NCI-H524 (cell line): ENCODE measurements at places on chromosomes 16 and 17.

- peak; percentile 34 for DNase-seq
These were observed 871.0 kb downstream of the CDH11 start for GRCh38 chr16:64250866-64251265.

- no peak for DNase-seq
These were observed 6.4 kb downstream of the SIAH1 start for GRCh38 chr16:48378836-48379235.

GRCh38 chr16:3020604-3021448, 658 bp downstream of the TNFRSF12A start:
- DNase-seq, result peak; percentile 70

DNA sequence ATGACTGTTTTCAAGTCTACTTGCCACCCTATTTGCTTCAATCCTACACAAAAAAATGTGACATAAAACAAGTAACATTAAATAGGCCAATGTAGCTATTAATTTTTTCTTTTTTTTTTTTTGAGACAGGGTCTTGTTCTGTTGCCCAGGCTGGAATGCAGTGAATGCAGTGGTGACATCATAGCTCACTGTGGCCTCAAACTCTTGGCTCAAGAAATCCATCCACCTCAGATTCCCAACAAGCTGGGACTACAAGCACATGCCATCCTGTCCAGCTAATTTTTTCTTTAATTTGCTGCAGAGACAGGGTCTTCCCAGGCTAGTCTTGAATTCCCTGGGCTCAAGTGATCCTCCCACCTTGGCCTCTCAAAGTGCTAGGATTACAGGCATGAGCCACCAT, 29.4 kb downstream of the ANKFY1 start:
- DNase-seq, result no peak

DNA sequence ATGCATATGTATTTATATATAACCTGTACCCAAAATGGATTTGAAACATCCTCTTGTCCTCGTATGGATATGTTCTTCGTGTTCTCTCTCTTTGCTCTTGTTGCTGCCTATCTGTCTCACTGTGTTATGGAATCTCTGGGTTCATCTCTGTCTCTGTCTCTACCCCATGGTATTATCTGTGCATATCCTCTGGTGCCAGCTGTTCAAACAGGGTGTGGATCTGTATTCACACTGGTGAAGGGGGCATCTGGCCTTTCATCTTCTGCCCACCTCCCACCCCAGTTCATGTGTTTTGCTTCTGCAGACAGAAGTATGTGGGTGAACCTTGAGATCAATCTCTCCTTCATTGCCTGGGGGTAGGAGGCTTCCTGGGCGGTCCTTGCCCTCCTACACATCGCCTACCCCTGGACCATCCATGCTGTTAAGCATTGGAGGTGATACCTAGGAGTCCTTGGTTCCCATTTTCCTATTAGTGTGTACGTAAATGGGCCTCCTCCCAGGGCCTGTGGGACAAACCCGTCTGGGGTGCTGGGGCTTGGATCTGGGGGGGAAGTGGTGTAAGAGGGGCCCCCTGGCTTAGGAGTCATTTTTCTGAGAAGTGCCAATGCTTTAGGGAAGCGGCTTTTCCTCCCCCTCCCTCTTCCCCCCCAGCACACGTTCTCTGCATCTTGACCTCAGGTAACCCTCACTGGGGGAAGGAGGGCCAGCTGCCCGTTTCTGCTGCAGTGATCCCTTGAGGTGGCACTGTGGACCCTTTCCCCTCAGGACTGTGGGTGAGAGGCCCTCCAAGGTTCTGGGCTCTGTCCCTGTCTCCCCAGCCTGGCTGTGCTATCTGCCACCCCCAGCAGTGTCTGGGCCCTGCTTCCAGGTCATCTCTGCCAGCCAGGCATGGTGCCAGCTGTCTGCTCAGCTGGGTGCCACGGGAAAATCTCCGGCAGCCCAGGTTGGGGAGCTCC, 21.1 kb downstream of the RARA start:
- DNase-seq, result peak; percentile 61

DNA sequence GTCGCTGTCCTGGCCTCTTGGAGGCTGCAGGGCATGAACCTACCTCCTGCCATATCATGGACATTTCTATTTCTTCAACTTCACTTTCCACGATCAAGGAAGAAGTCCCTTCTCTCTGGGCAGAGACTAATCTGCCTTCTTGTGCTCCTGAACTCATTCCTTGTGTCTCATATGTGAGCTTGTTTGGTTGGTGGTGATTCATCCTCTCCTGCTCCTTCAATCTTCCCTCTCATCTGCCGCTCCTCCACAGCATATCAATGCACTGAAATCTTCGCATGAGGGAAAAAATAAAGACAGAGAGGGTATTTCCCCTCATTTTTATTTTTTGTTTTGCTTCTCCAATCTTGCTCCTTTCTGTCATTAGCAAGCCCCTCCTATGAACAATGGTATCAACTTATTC, 571.7 kb upstream of the GOT2 start:
- no peak for DNase-seq

GRCh38 chr17:4304417-4305027, 40.7 kb upstream of the ANKFY1 start:
- DNase-seq, result peak; percentile 35

DNA sequence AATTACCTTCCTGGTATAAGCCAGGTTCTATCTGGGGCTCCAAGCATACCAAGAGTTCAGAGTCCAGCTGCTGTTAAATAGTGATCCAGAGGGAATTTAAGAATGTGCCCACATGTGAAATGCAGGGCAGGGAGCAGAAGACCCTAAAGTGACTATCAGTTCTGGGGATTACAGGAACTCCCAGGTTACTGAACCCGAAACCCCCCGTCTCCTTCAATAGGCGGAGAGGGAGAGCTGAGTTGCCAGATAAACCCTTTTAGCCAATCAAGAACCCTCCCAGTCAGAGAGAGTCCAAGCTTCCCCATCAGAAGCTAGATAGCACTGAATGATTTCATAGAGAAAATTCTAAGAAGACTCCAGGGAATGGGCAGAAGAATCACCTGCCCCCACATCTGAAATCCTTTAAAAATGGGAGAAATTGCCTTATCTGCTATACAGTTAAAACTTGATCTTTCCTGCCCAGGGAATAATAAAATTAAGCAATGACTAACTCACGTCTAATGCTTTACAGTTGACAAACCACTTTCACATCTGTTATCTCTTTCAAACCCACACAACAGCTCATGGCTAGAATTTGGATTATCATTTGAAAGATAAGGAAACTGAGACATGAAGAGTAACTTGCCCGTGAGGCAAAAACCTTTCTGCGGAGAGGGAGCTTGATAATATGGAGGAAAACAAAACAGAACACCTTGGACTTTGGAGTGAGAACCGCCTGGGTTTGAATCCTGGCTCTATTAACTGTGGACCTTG, 10.2 kb downstream of the NOG start:
- DNase-seq, result no peak

- DNase-seq, result no peak
These were observed 230.6 kb upstream of the IRX3 start for GRCh38 chr16:54517181-54517580.

- DNase-seq, result no peak
These were observed 8.0 kb downstream of the GRIN2C start for GRCh38 chr17:74851612-74852236.

DNA sequence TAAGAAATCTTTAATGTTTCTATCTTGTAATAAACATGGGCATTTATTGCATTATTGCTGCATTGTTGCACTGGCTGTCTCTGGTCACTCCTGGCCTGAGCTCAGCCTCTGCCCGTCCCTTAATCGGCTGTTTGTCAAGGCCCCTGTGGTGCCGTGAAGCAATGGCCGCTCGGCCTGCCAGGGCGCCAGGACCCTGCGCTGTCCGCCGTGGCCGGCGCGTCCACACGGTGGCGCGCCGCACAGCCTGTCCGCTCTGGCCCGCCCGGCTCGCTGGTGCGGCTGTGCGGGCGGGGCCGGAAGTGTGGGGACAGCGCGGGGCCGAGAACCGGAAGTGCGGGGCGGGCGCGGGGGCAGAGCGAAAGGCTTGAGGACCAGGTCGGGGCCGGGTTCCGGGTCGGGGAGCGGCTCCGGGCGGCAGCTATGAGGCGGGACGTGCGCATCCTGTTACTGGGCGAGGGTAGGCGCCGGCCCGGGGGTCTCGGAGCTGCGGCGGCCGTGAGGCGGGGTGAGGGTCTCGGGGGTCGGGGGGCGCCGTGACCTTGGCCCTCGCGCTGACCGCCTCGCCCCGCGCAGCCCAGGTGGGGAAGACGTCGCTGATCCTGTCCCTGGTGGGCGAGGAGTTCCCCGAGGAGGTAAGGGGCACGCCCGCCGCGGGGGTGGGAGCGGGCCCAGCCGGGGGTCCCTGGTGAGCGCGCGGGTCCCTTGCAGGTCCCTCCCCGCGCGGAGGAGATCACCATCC, at the start of gene RHOT2:
Gene RHOT2 (plus strand): TSS at position 353 of the 739 bp plus-strand sequence. CDS start 68 bp downstream, at position 421.
- DNase-seq, result peak; percentile 85

DNA sequence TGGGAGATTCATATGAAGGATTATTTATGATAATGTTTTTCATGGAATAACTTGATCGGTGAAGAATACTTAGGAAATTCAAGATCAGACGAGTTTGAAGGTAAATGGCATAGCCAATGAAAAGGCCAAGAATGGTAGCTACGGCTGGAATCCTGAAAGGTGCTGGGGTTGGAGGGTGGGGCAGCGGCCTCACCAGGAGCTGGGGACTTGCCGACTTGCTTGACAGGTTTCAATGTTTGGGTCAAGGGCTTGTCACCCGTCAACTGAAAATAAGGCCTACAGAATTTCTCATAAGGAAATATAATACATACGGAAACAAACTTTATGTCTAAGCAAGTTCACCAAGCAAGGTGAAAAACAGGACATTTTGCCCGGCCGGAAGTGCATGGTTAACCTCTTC, 9.9 kb downstream of the CRYM start:
- DNase-seq, result no peak

DNA sequence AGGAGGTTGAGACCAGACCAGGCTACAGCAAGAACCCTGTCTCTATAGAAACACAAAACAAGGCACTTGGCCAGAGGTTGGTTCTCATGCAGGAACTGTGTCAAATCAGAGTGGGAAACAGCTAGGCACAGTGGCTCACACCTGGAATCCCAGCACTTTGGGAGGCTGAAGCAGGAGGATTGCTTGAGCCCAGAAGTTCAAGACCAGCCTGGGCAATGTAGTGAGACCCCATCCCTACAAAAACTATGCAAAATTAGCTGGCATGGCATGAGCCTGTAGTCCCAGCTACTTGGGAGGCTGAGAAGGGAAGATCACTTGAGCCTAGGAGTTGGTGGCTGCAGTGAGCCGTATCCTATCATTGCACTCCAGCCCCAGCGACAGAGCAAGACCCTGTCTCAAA, 1.7 kb downstream of the UNKL start:
- DNase-seq, result no peak

DNA sequence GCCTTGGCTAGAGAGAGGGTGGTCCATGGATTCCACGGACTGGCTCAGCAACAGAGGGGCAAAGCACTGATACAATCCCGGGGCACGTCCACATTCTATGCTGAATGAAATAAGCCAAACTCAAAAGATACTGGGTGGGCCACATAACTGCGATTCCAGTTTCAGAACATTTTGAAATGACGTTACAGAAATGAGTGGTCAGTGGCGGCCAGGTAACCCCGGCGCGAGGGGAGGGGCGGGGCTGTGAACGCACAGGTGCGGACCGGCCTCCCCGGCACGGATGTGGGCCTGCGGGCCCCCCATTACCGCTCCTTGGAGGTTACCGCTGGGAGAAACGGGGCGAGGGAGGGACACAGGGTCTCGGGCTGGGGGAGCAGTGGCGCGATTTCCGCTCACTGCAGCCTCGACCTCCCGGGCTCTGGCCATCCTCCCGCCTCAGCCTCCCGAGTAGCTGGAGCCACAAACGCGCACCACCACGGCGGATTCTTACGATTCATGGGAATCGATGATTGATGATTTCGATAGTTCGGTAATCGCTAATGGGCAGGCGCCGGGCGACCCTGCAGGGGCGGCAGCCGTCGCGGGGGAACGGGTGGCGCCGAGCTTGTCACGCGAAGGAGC, 559 bp downstream of the MVD start:
- DNase-seq, result no peak

GRCh38 chr17:65294181-65294719, 157.1 kb downstream of the RGS9 start:
- DNase-seq, result peak; percentile 64

DNA sequence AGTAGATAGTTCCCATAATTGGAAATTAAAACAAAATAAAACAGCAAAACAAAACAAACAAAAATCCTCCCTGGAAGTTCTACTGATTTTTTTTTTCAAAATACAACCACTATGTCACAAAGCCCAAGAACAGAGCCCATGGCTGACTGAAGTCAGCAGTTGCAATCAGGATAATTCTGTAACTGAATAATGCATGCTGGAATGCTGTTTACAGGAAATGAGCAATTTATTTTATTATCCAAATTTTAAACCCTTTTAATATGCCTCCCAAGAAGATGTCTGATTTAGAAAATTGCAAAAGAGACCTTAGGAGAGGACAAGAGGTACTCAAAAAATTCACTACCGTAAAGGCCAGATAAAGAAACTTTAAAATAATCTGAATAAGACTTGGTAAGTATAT, 578.2 kb downstream of the TOX3 start:
- no peak for DNase-seq

GRCh38 chr16:56673921-56674320, 4.3 kb downstream of the MT1H start:
- DNase-seq, result no peak

GRCh38 chr17:68179236-68179925, 68.5 kb upstream of the AMZ2 start:
- DNase-seq, result no peak

GRCh38 chr17:12047681-12048376, 27.2 kb downstream of the MAP2K4 start:
- no peak for DNase-seq

- peak; percentile 81 for DNase-seq
These were observed 300.7 kb upstream of the TNRC6C start for GRCh38 chr17:77657839-77658238.

DNA sequence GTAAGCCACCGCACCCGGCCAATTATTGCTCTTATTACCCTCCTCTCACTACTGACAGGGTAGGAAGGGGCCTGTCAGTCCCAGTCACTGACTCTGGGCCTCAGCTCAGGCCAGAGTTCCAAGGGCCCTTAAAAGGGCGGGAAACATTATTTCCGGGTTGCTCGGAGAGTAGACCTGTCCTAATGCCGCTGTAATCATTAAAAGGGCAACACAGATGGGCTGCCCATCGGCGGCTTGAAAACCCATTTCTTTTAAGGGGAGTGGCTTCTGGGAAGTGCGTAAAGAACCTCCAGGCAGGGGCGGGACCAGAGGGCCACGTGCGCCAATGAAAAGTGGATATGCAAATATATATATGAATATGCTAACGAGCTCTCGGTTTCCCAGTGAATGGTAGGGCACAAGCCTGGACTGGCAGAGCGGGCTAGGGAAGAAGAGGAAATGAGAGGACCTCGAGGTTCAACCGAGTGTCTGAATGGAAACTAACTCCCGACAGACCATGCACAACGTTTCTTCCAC, 26.6 kb downstream of the PIPOX start:
- DNase-seq, result no peak

- no peak for DNase-seq
These were observed 1.5 kb upstream of the TTYH2 start for GRCh38 chr17:74211912-74212208.

GRCh38 chr16:80883159-80883642, 78.8 kb upstream of the CDYL2 start:
- no peak for DNase-seq

GRCh38 chr17:81240761-81241160, 1.6 kb downstream of the NDUFAF8 start:
- DNase-seq, result no peak
